ENCODE measurements at places on chromosomes 11 and 22.

- DNase-seq: no peak
Observed at GRCh38 chr22:40196628-40197360, 19.1 kb downstream of the TNRC6B start.

DNA sequence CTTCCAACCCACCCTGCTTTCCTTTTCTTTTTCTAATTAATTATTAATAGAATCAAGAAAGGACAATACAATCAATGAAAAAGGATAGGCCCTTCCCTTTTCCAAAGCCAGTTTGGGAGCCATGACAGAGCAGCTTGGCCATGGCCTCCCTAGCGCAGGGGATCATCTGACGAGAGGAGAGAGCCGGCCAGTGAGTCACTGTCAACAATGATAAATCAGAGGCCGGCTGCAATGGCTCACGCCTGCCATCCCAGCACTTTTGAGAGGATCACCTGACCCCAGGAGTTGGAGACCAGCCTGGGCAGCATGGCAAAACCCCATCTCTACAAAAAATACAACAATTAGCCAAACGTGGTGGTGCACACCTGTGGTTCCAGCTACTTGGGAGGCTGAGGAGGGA, 27.5 kb upstream of the KRTAP5-7 start:
- no peak for DNase-seq

DNA sequence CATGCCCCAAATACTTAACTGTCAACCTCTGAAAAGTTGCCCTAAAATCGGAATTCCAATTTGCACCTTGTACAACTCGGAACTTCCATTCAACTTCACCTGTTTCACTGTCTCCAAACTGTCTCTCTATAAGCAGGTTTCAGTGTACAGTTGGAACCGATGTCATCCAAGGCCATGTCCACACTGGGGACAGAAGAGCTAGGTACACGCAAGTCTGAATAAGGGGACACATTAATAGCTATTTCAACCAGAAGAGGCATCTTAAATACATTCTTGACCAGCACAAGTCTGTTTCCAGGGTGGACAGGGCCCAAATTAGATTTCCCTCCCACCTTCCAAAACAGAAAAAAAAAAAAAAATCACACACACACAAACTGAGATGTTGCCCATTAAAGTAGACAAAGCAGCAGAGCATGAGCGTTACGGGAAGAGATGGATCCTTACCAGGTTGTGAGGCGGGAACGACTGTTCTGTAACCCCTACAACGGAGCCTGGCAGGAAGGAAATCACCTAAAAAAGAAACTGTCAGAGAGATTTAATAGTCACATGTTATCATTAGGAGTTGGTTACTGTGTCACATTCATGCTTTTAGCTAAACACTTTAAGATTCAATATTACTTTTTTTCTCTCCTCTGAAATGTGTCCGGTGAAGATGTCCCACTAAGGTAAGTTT, 1.7 kb downstream of the CREBZF start:
- no peak for DNase-seq

DNA sequence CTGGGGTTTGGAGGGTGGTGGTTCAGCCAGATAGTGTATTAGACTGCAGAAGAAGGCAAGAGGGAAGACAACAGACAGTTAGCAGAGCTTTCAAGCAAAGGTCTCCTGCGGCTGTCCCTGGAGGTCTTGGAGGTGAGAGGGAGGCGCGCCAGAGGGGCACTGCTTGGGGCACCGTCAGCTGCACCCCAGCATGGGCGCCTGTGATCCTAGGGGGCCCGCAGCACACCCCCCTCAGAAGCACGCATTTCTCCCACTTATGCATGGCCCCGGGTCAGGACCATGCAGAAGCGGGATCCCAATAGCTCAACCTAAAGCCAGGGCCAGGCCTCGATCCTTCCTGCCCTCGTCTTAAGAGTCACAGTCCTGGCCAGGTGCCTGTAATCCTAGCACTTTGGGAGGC, 26.5 kb downstream of the FGF4 start:
- no peak for DNase-seq

- DNase-seq: peak; percentile 49
Observed at GRCh38 chr11:128720522-128720985, 26.7 kb downstream of the FLI1 start.

GRCh38 chr22:22720201-22720723, 75.8 kb downstream of the GGTLC2 start:
- peak; percentile 54 for DNase-seq

DNA sequence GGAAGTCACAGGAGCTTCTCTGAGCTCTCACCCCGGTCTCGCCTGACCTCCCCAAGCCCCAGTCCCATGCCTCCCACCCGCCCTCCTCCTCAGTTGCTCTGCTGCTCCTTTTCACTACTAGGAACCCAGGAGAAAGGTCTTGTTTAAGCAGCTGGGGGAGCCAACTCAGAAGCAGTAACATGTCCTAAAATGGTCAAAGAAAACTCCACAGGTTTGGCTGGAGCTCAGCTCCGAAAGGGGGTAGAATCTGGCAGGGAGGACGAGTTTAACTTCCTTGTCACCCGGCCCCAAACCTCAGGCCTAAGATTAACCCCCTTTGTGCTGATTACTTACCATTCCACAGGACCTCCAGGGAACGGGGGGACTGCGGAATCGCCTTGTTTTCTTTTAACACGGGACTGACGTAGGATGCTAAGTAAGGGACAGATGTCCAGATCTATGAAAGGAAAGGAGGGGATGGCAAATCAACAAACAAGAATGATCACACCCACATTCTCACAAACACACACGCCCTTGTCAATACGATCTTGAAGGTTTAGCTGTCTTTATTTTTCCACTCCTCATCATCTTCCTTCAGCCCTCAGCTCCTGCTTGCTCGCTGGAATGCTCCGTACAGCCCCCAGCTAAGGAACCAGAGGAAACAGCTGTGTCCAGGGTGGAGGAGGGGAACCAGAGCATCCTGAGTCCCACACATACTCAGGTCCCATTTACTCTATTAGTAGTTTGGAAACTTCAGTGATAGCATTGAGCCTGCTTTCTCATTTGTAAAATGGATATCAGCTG, 13.5 kb downstream of the PCSK7 start:
- no peak for DNase-seq

DNA sequence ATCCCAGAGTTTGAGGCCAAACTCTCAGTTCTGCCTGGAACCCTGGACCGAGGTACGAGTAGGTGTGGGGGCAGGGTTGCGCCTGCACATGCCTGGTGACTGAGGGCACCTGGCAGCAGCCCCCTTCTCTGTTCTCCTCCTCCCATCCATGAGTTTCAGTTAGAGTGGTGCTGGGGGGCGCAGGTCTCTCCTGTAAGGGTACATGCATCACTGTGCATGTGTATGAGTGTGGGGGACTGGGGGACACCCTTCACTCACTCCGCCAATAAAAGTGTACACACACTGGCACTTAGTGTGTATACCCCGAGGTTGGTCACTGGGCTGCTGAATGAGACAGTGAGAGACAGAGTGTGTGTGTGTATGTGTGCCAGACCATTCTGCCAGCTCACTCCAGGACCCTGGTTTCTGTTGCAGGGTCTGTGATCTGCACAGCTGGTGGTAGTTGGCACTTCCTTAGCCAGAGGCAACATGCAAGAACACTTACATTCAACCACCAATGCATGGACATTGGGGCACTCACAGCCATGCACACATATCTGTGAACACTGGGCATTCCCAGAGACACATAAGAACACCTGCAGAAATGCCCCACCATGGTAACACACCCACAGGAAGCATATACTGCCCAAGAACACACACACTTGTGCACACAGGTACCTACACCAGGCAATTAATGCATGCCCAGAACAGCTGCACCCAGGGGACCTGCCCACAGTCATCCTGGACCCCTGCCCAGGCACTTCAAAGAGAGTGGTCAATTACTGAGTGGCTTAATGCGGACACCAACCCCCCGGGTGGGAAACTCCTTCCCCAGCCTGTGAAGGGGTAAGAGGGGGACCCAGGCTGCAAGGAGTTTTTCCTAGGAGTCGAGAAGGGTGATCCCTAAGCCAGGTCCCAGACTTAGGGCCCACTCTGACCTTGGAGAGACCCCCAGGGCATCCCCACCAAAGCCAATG, 1.2 kb upstream of the NRXN2 start:
- DNase-seq: no peak

GRCh38 chr11:2759228-2760195, 59.7 kb upstream of the KCNQ1OT1 start:
- no peak for DNase-seq

GRCh38 chr11:62604460-62605120, 2.9 kb upstream of the MTA2 start:
- no peak for DNase-seq

GRCh38 chr22:37240941-37241320, 3.1 kb downstream of the RAC2 start:
- DNase-seq: no peak

GRCh38 chr11:73566977-73567755, 30.7 kb downstream of the FAM168A start:
- no peak for DNase-seq

DNA sequence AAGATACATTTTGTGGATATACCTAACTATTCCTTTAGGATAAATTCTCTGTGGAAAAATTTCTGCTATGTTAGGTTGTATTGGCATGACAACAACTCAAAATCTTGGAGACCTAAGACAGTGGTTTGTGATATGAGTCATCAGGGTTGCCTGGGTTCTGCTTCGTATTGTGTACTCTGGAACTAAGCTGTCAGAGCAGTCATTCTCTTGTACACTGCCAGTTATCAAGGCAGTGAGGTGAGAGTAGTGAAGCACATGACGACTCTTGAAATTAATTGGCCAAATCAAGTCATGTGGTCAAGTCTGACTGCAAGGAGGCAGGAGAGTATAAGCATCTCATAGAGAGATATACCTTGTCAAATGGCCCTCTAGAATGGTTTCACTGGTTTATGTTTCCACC, 104.4 kb downstream of the FANCF start:
- no peak for DNase-seq

DNA sequence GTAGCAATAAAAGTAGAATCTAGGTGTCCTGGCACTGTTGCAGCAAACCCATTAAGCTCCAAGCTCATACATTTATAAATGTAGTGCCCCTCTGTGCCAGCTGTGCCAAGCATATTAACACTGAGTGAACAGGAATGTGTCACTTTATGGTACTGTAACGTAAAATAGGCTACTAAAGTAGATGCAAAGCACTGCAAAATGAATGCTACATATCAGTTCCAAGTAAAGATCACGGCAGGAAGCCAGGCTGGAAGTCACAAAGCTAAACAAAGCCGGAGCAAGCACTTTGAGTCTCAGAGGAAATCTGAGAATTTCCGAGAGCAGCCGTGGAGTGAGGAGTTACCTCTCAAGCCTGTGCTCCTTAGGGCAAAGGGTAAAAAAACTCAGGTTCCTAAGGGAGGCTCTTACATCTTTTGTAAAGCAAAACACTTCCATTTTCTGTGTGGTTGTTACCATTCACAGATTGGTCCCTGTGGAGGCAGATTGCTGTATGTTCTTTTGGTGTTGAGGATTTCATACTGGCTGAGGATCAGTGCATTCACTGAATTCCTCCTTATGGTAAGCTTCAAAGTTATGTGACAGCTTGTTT, 85.7 kb downstream of the WNT11 start:
- no peak for DNase-seq

- DNase-seq: no peak
Observed at GRCh38 chr11:79290761-79291160, 150.1 kb downstream of the TENM4 start.

DNA sequence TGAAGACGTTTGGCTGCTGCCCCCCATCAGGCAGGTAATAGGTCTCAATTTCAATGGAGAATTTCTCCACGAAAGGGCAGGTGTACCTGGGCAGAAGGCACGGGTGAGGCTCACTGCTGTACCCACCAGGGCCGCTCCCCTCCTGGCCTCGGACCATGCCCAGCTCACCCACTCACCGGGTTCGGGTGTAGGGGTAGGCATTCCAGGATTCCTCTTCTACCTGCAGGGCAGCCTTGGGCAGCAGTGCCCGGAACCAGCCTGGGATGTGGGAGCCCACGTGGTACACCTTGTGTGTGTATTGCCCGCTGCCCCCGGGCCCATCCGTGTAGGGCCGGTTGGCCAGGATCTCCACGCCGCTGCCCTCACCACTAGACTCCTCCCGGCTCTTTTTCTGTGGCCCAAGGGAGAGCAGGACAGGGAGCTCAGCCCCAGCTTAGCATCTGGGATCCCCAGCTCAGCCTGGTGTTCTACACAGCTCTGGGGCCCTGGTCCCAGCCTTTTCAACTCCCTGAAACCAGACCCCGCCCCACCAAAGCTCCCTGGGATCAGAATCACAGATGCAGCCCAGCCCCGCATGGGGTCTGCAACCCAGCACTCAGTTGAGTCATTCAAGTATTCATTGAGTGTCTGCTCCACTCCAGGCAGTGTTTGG, 2.7 kb downstream of the PITPNM1 start:
- DNase-seq: no peak

DNA sequence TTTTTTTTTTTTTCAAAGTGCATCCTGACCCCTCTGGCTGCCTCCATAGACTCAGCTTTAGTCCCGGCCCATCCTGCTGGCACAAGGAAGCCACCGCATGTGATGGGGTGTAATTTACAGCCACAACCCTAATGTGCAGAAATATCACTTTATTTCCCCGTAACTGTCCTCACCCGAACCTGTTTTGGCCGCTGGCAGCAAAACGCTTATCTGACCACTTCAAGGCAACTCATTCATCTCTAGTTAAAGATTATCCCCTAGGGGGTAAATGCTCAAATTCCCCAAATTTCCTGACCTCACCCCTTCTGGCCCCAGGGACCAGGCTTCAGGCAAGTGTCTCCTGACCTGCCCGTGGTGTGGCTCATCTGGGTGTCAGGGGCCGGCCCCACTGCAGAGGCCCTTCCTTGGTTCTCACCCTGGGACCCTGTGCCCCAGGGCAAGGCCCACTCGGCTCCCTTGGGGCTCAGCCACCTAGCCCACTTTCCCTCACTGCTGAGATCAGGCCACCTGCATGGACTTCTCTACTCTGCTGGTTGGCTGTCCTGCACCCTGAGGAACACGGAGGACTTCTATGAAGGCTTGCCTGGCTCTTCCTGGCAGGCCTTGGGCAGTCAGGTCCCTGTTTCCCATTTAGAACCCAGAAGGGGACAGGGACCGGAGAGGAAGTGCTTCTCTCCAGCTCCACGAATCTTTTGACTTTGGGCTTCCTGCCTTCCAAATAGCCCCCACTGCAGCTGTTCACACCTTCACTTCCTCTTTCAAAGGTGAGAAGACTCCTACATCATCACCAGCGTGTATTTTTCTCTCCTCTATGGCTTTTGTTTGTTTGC, 53.3 kb downstream of the WNT11 start:
- peak; percentile 32 for DNase-seq

DNA sequence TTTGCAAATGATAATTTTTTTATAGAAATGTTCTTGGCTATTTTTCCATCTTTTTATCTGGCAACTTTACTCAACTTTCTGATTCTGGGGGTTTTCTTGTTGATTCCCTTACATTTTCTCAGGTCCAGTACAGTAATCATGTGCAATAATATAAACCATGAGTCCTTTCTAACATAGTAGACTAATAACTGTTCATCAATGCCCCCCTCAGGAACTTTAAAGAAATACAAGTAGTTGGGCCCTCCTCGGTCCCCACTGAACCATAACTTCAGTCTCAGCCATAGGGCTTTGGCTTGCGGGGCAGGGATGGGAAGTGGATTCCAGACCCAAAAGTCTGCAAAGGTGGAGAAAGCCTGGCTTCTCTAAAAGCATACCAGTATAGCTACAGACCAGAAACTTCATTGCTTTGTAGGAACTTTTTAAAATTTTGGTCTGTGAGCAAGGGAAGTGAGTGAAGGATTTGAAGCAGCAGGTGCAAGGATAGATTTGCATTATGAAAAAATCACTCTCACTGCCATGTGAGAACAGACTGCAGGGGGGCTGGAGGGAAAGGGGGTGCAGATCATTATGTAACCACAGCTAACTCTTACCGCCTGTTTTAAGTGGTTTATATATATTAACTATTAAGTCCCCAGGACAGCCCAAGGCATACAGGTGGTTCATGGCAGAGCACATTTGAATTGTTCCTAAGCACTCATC, 10.4 kb upstream of the TUB start:
- no peak for DNase-seq

- no peak for DNase-seq
Observed at GRCh38 chr11:110720431-110721275, 8.4 kb upstream of the ARHGAP20 start.

Data from effector memory CD8-positive, alpha-beta T cell (primary cell).